Anterior cingulate cortex (tissue), 58 donors: ENCODE measurements at places on chromosomes 16 and 17.

GRCh38 chr16:56673921-56674320, 4.3 kb downstream of the MT1H start:
- no peak for DNase-seq

DNA sequence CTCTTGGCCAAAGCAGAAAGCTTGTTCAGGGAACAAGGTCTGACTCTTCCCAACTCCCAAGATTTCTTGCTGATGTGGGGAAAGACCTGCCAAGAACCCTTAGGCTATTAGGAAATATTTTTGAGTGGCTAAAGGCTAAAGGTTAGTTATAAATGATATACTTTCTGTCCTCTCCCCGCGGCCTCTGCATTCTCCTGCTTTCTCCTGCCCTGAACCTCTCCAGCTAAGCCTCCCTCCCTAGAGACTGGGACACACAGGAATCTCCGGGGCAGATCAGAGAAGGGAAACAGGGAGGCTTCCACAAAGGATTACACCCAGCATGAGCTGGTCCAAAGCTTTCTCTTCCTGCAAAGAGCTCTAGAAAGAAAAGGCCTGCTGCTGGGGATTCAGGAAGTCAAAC, 2.3 kb downstream of the SLC43A2 start:
- no peak for DNase-seq

DNA sequence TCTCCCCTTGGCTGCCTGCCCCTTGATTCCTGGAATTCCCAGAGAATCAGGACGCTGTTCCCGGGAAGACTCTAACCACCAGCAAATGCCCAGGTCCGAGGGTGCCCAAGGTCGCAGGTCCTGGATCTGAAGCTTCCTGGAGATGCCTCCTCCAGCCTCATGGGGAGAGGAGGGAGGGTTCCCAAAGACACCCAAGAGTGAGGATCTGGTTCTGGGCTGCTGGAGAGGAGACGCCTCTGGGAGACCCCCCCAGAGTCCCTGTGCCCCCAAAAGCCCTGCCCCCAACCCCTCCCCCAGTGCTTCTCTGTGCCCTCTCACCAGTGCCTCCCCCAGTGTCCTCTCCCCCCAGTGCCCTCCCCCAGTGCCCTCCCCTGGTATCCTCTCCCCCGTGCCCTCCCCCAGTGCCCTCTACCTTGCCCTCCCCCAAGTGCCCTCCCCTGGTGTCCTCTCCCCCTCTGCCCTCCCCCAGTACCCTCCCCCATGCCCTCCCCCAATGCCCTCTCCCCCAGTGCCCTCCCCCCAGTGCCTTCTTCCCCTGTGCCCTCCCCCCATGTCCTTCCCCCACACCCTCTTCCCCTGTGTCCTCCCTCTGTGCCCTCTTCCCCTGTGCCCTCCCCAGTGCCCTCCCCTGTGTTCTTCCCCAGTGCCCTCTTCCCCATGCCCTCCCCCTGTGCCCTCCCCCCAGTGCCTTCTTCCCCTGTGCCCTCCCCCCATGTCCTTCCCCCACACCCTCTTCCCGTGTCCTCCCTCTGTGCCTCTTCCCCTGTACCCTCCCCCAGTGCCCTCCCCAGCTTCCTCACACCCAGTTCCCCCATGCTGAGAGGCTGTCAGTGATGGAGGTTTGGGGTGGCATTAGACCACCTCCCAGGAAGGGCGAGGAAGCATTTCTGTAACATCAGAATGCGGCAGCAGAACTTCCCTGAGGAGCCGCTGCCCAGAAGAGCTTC, 6.3 kb upstream of the SECTM1 start:
- no peak for DNase-seq

DNA sequence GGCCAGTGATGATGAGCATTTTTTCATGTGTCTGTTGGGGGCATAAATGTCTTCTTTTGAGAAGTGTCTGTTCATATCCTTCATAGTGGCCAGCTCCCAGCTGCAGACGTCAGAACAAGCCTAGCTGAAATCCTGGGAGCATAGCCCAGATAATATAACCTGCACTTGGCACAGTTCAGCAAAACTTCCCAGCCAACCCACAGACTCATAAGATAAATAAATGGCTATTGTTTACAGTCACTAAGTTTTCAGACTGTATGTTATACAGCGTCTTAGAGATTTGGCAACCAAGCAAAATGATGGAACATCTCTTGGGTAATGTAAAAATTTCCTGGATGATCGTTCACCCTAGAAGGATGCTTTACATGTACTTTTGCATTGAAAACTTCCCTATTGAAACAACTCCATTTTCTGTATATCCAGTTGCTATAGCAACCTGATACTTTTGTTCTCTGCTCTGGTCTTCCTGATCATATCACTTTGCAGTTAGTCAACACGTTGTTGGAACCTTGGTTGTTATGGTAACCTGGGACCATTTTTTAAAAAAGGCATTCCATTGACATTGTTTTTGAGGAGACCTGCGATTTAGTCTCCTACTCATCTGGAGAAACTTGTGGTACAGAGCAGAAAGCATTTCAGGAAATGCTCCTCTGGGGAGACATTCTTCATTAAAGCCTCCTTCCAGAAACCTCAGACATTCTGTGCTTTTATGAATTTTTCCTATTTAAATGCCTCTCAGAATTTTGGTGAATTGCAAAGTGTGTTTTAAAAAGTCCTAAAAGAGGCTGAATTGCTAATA, 378.7 kb downstream of the HS3ST4 start:
- no peak for DNase-seq

DNA sequence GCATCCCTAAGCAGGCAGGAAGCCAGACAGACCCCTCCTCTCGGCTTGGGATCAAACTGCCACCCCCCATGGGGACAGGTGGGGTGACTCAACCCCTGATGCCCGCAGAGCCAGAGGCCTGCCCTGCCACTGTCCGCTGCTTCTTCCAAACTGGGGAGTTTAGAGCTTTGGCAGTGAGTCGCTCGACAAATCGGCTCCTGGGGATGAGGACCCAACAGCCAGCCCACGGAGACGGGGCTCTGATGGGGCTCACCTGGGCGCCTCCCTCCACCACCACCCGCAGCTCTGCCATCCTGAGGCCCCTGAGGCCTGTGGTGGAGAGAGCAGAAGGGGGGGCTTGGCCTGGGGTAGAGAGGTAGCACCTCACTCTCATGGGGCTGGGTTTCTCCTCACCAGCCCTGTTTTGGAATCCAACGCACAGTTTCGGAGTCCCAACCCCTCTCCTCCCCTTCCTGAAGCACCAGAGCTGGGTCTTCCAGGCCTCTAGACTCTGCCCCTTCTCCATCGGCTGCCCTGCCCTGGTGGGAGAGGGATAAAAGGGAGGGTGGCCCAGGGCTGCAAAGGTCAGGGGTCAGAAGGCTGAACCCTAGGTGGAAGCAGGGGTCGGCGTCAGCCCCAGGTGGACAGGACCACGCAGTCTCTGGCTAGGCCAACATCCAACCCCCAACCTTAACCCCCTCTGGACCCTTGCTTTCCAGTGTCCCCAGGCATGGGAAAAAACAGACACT, 5.8 kb downstream of the PRSS22 start:
- no peak for DNase-seq

GRCh38 chr16:12426122-12426521, 377.6 kb downstream of the CPPED1 start:
- DNase-seq: peak; percentile 17

DNA sequence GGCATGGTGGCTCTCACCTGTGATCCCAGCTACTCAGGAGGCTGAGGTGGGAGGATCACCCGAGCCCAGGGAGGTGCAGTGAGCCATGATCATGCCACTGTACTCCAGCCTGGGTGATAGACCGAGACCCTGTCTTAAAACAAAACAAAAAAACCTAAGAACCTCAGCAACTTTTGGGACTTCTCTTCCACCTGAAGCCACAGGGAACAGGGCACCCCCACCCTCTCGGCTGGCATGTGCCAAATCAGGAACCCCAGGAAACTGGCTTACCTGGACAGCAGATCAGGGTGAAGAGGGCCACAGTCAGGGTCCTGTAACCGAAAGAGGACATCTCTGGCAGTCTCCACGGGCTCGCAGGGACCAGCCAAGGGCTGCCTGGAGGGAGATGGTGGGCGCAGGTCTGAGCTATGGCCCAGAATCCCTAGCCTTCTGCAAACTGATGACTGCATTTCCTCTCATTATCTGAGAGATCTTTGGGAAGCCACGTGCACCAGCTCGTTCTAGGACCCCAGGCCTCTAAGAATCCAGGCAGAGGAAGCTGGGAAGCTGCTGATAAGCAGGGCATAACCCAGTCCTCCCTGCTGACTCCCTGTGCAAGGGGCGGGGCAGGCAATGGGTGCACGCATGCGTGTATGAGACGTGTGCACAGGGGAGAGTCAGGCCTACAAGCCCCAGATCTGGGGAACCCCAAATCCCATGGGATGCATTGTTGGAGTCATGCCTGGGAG, 8.4 kb downstream of the PRR29 start:
- no peak for DNase-seq

DNA sequence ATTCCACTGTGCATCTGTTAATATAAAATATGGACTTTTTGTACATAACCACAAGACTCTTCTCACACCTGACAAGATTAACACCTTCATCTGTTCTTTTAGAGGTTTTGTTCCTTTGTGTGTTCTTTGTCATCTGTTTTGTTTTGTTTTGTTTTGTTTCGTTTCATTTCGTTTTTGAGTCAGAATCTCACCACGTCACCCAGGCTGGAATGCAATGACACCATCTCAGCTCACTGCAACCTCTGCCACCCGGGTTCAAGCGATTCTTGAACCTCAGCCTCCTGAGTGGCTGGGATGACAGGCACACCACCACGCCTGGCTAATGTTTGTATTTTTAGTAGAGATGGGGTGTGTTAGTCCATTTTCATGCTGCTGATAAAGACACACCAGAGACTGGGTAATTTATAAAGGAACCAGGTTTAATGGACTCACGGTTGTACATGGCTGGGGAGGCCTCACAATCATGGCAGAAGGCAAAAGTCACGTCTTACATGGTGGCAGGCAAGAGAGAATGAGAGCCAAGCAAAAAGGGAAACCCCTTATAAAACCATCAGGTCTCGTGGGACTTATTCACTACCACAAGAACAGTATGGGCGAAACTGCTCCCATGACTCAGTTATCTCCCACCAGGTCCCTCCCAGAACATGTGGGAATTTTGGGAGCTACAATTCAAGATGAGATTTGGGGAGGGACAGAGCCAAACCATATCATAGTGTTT, 22.3 kb downstream of the C16orf90 start:
- no peak for DNase-seq

GRCh38 chr16:54316095-54316889, 29.7 kb upstream of the IRX3 start:
- DNase-seq: no peak

DNA sequence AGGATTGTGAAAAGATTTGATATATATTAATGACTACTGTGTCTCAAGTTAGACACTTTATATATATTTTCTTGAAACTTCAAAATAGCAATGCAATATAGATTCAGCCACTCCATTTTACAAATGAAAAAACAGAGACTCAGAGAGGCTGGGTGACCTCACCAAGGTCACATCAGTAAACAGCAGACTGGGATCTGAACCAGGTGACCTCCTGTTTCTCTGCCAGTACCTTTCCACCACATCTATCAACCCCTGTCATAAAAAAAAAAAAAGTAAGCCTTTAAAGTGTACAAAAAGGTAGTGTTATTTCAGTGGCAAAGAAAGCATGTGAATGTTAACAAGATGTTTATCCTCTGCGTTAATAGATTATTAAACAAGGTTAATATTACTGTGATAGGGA, 466.5 kb upstream of the DYNLRB2 start:
- DNase-seq: no peak

DNA sequence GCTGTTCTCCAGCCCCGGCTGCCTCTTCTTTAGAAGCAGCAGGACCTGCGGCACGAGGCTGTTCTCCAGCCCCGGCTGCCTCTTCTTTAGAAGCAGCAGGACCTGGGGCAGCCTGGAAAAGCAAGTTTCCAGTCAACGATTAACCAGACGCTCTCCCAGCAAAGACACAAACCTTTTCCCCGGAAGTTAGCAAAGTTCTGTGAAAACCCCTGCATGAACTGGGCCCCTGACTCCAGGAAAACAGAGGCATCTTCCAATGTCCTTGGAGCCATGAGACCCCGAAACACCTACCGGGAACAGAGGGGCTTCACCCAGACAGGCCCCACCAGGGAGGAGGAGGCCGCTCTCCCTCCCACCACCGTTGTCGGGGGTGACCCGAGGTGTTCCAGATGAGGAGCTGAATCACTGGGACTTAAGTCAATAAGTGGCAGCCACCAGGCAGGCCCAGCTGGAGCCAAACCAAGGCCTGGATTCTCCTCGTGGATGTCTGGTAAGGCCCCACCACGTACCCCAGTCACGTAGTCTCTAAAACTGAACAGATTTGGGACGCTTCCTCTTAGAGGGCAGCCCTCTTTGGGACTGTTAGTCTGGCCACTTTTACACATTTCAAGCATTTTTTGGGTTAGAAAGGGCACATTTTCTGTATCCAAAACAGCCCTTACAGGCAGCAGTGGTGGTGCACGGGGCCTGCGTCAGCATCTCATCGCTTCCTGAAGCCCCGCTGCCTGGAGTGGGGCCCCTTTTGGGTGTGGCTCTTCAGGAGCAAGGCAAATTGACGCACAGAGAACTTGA, at the start of gene RPH3AL:
Gene RPH3AL, minus strand, starts transcription at position 387 of the 792 bp plus-strand sequence. CDS start 25,264 bp downstream, outside the sequence.
- DNase-seq: no peak

DNA sequence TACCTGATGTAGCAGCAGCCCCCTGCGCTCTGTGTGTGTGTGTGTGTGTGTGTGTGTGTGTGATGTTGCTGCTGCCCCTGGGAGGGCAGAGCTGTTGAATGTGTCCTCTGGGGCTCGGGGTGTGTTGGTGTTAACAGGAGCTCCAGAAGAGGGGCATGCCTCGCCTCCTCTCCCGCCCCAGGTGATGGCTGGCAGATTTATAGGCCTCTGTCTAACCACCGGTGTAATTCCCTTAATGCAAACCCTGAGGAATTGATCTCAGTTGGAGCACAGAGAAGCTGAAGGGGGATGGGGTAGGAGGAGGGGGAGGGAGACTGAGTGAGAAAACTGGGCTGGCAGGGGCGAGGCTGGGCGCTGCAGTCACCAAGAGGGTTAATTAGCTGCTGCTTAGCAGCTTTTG, 10.0 kb downstream of the CACNA1G start:
- DNase-seq: no peak

- no peak for DNase-seq
Observed at GRCh38 chr17:376936-377863, 24.6 kb upstream of the RPH3AL start.

DNA sequence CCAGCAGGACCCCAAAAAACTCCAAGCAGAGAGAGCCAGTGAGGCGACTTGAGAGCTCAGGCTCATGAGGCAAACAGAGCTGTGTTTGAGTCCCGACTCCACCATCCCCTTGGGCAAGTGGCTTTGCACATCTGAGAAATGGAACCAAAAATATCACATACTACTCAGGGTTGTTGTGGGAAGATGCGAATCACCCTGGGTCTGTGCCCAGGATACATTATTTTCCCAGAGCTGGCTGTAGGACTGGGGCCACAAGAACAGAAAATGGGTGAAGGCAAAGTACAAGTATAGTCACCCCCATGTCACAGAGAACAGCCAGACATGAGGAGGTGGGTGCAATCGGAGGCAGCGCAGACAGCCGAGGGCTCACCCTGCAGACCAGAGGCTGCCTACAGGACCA, 127.3 kb downstream of the GAS7 start:
- DNase-seq: no peak

DNA sequence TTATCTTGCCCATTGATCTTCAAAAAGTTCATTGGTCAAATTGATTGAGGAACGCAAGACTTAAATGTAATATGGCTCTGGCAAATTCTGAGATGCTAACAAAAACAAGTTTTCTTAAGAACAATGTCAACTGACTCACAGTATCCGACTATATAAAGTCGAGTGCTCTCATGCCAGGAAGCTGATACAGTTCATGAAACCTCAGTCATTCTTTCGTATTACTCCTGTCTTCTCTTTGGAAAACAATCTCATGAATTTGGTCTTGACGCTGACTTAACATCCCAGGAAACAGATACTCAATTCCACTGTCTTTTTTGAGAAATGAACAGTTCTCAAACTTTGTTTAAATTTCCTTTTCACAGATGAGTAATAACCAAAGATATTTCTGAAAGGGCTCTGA, 704.9 kb downstream of the MAF start:
- no peak for DNase-seq
